Central memory CD4-positive, alpha-beta T cell (primary cell): ENCODE measurements at places on chromosomes 4 and X.
A peak's percentile ranks its signal among the peaks of the same experiment; 100 is the strongest.

- no peak for DNase-seq
Measured at GRCh38 chr4:116520886-116521285, 564.5 kb downstream of the TRAM1L1 start.

DNA sequence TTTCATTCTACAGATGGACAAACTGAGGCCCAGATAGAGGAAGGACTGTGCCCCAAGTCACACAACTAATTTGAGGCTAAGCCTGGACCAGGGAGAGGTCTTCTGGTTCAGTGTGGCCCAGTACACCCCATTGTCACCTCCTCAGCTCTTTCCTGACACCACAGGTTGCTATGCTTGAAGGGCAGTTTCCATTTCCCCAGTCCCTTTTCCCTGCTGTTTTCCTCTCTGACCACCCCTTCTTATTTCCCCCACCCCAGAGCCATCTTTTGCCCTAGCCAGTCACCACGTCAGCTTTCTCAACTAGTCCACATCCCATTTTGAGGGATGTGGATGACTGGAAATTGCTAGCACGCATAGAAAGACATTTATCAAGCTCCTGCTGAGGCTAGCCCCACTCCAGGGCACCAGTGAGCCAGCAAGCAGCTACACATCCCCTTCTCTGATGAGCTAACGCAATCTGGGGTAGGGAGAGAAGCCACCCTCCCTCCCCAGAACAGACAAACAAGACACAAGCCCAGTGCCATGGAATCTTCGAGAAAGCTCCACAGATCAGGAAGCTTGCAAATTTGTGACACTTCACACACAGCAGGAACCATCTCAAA, 1.3 kb downstream of the GABRE start:
- DNase-seq, result no peak

DNA sequence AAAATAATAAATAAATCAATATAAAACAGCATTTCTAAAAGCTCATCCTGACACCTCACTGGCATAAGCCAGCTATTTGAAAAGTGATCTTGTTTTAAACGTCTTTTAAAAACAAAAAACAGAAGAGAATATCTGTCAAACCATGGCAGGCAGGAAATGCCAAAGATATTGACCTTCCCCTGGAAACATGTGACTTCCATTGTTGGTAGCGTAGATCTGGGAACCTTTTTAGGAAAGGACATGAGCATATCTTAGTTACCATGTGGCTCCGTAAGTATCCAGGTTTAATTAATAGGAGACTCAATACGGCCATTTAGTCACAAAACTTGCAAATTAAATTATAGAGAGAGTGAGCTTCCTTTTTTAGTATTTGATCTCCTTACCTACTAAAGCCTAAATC, 83.0 kb upstream of the KLHL4 start:
- DNase-seq, result no peak

DNA sequence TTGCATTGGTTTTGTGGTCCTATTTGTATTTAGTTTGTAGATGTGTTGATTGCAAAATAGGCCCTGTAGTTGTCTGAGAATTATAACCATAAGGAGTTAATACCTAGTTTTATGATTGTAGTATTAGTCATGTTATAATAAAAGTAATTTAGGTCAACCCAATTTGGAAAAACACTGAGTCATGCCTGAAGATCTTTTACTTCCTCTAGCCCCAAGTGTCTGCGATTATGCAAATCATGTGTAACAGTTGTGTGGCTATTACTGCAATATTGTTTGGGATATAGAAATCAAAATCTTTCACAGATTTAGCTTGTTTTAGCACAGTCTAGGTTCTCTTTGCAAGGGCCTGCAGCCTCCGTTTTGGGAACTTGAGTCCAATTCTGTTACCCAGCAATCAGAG, 12.6 kb downstream of the SRD5A3 start:
- DNase-seq, result no peak

DNA sequence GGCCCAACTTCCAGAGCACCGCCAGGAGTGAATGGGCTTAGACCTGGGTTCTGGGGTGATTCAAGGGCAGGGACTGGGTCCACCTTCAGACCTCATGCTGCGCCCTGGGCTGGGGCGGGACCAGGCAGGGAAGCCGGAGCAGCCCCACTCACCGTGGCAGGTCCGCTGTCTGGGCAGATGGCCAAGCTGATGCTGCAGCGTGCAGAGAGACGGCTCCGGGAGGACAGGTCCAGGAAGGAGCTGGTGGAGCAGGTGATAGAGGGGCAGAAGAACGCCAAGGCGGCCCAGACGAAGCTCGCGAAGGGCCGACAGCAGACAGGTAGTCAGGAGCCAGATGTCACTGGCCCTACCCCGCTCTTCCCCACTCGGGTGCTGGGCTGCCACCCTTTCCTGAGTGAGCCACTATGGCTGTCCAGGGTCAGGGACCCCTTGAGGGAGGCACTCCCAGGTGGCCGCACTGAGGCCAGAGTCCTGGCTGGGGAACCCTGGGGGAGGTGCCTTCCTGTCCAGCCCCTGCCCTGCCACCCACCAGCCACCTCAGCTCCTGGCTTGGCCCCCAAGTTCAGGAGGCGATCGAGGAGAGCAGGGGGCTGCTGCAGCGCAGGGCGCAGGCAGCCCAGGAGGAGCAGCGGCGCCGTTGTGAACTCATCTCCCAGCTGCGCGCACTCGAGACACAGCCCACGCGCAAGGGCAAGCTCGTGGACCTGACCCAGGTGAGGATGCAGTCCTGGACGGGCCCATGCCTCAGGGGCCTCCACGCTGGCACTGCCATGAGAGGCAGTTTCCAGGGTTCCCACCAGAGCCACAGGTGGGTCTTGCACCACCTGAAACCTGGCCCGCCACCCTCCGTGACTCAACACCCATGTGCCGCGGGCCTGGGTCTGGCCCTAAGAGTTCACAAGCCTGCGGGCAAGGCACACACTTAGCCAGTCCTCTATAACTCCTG, 10.1 kb upstream of the RNF4 start:
- DNase-seq, result no peak

- DNase-seq, result no peak
Measured at GRCh38 chr4:8723222-8723980, 130.8 kb downstream of the CPZ start.

- no peak for DNase-seq
Measured at GRCh38 chr4:184895012-184895695, 69.4 kb upstream of the ACSL1 start.

DNA sequence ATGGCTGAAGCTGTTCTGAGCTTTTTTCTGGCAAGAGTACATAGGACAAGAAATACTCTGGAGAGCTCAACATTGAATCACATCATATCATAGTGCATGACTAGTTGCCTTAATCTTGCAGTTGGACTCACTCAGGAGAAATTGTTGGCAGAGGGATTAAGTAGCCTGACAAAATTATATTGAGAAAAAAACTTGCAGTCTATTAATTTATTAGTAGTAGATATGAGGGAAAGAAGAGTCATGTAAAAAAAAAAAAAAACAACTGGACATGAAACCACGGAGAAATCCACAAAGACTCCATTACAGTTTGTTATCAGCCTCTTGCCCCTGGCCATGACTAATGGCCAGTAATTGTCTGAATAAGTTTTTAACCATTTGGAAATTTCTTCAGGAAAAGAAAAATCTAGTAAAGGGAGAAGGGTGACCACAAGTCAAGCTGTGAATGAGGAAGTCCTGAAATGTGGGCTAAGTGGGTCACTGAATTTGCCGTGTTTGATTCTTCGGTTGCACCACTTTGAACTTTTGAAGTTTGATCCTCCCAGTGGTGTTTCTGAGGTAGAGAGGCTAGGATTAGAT, 45.6 kb downstream of the FHL1 start:
- no peak for DNase-seq

- DNase-seq, result no peak
Measured at GRCh38 chr4:71113294-71113693, 119.8 kb downstream of the DCK start.

DNA sequence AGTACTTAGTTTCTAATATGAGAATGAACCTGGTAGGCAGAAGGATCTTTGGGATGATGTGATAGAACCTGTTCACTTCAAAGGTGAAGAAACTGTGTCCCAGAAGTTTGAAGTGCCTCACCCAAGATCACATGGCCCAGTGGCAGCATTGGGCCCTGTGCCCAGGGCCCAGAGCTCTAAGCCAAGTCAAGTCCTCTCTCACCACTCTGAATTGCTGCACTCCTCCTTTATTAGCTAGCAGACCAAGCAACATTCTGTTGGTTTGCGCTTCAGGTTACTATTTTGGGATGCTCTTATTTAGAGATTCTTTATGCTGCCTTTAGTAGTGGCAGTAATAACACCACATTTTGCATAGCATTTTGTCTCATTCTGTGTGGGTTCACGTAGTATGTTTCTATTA, 82.7 kb downstream of the PARM1 start:
- no peak for DNase-seq

GRCh38 chr4:176002007-176002613, 63.5 kb upstream of the WDR17 start:
- no peak for DNase-seq

DNA sequence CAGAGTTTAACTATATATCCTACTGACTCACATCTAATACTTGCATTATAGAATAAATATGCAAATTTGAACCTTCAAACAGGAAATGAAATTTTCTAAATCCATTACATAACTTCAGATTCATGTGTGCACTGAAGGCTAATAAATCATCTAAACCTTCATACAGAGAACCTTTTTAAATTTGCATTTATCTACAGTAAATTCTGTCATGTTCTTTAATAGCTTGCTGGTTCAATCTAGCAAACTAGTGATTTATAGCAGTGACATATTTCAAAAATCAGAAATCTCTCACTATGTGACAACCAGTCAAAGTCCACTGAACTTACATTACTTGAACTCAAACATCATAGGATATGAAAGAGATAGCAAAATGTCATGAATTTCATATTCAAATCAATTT, 65.1 kb downstream of the LRBA start:
- DNase-seq, result no peak

DNA sequence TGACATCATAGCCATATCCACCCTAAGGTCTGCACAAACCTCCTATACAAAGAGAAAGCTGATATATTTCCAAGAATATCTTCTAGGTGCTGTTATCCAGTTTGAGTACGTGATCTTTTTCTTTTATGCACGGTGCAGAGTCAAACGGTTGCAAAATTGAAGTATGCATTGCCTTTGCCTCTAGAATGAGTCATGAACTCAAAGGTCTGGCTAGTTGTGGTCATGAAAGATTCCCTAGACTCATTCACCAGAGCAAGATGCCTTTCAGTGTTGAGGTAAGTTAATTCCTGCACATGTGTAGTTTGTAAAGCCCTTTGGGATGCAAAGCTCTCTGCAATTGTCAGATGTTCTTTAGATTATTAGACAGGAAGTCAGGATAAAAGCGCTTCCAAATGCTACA, 704.4 kb downstream of the PCDH19 start:
- DNase-seq, result no peak

DNA sequence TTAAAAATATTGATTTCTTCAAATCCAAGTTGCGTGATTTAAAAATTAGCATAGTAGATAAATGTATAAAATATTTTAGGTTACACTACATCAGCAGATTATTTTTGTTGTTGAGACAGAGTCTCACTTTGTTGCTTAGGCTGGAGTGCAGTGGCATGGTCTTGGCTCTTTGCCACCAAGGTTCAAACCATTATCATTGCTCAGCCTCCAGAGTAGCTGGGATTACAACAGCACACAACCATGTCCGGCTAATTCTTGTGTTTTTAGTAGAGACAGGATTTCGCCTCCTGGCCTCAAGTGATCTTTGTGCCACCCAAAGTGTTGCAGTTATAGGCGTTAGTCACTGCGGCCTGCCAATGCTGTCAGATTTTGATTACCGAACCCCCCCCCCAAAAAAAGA, 1390.5 kb upstream of the TENM3 start:
- no peak for DNase-seq

- peak; percentile 65 for DNase-seq
Measured at GRCh38 chr4:81466841-81467671, 4.7 kb downstream of the RASGEF1B start.

DNA sequence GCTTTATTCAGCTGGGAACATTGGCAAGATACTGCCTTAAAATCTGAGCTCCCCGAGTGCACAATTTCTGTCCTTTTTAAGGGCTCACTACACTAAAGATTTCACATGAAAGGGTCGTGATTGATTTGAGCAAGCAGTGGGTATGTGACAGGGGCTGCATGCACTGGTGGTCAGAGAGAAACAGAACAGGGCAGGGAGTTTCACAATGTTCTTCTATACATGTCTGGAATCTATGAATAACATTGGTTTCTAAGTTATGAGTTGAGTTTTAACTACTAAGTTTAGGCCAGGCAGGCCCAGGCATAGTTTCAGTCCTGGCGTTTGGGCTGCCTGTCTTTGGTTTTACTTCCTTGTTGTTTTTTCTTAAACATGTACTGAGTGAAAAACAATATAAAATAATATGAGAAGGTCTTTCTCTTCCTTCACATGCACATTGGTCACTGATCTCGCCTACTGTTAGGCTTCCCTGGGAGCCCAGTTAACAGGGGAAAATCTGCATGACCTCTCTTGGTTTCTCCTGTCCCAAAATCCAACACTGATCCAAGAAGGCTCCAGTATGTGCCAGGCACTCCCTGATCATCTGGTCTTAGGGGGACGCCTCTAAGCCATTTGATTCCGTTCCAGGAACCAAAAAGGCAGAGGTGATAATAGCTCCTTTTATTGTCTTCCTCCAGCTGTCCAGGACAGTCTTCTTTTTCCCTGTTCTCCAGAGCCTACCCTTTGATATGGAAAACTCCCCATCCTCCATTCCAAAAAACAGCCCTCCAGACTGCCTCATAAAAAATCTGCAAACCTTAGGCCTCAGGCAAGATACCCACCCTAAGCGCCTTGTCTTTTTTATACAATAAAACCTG, at the start of gene UGT2B17:
UGT2B17 (minus strand) TSS at position 51 of the 854 bp plus-strand sequence. CDS start 7,838 bp downstream, outside the sequence.
- no peak for DNase-seq

DNA sequence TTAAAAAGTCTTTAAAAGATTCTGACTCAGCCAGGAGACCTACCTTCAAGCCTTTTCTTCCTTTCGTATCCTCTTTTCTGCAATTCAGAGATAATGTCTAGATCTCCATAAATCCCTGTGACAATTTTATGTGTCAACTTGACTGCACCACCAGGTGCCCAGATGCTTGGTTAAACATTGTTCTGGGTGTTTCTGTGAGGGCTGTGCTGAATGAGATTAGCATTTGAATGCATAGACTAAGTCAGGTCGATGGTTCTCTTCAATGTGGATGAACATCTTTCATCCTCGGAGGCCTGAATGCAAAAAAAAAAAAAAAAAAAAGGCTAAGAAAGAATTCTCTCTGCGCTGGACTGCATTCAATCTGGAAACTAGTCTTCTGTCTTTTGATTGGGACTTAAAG, 1082.7 kb downstream of the NLGN4X start:
- DNase-seq, result no peak

DNA sequence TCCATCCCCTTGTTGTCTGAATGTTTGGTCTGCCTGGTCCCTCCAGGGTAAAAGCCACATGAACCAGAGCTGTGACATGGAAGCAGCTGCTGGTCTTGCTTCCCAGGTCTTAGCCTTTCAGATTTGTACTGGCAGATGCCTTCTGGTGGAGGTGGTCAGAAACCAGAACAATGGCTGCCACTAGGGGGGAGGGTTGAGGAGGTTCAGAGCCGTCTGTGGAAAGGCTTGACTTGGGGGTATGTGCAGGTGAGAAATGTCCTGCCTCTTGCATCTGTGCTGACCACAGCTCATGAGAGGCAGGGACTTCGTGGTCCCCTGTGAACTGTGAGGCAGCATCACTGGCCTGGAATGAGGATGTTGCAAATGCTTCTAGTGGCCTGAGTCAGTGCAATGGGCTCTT, 144.2 kb upstream of the WDR1 start:
- DNase-seq, result no peak
